Hair follicular keratinocyte (primary cell): ENCODE measurements at places on chromosomes 12 and 14. TPM values are rescaled to one million over a fixed set of nuclear protein-coding genes. Genes with fewer than 3 reads are reported as not detected.

The ADGRD1 gene
- not detected in 2 replicates for total RNA-seq

The OTOGL gene
- 0.11 TPM in 1 of 2 replicates, not detected in the other for total RNA-seq

The PTGER2 gene
- total RNA-seq = 0.84 and 1.2 TPM in 2 replicates

The CLEC4A gene
- 0.23 TPM in 1 of 2 replicates, not detected in the other for total RNA-seq

The CARMIL3 gene
- 0.08 TPM in 1 of 2 replicates, not detected in the other for total RNA-seq

The TAS2R19 gene
- total RNA-seq = 0.39 TPM in 1 of 2 replicates, not detected in the other

The RNASE1 gene
- not detected in 2 replicates for total RNA-seq

The NYNRIN gene
- total RNA-seq = 2.7 and 3.8 TPM in 2 replicates

The IFNG-AS1 gene
- not detected in 2 replicates for total RNA-seq

The RNF212B gene
- total RNA-seq = not detected in 2 replicates

The SLC39A2 gene
- total RNA-seq = 0.15 and 0.31 TPM in 2 replicates

The CELA1 gene
- total RNA-seq = not detected in 2 replicates

The BTBD7 gene
- 12.8 and 22.1 TPM in 2 replicates for total RNA-seq

The NTN4 gene
- total RNA-seq = 5.0 and 27.5 TPM in 2 replicates

The AVPR1A gene
- total RNA-seq = not detected in 2 replicates

The ARPC3 gene
- total RNA-seq = 847 and 1,114 TPM in 2 replicates

The TMEM30B gene
- 13.0 and 14.8 TPM in 2 replicates for total RNA-seq

The BICDL1 gene
- total RNA-seq = 14.5 and 20.5 TPM in 2 replicates

The OR4M1 gene
- not detected in 2 replicates for total RNA-seq

The SMCO3 gene
- not detected in 2 replicates for total RNA-seq

The ZDHHC22 gene
- total RNA-seq = not detected in 2 replicates

The DENR gene
- 30.9 and 33.2 TPM in 2 replicates for total RNA-seq

The GPR68 gene
- total RNA-seq = 5.0 and 5.4 TPM in 2 replicates

The RNASE7 gene
- total RNA-seq = 5.5 and 22.4 TPM in 2 replicates

The MYBPC1 gene
- not detected in 2 replicates for total RNA-seq

The KRAS gene
- 9.3 and 11.9 TPM in 2 replicates for total RNA-seq

The CCDC60 gene
- not detected in 2 replicates for total RNA-seq

The GRIN2B gene
- not detected in 2 replicates for total RNA-seq

The MIP gene
- not detected in 2 replicates for total RNA-seq

The GOLGA5 gene
- 35.5 and 36.3 TPM in 2 replicates for total RNA-seq

The CD27 gene
- not detected in 2 replicates for total RNA-seq

The NEUROD4 gene
- total RNA-seq = not detected in 2 replicates

The TAS2R42 gene
- not detected in 2 replicates for total RNA-seq

The TAS2R9 gene
- total RNA-seq = not detected in 2 replicates

The FITM1 gene
- total RNA-seq = not detected in 2 replicates

The C12orf42 gene
- total RNA-seq = not detected in 2 replicates

The GUCY2C gene
- total RNA-seq = 0.08 TPM in 1 of 2 replicates, not detected in the other

The TCP11L2 gene
- 2.9 and 11.3 TPM in 2 replicates for total RNA-seq

The TMX1 gene
- 35.2 and 45.6 TPM in 2 replicates for total RNA-seq

The KITLG gene
- total RNA-seq = 11.6 and 15.7 TPM in 2 replicates

The MMP17 gene
- 3.7 and 9.3 TPM in 2 replicates for total RNA-seq

The ALX1 gene
- not detected in 2 replicates for total RNA-seq

The DNAH10 gene
- total RNA-seq = 0.08 and 0.55 TPM in 2 replicates

The DNAAF2 gene
- total RNA-seq = 10.3 and 16.6 TPM in 2 replicates

The CMTM5 gene
- total RNA-seq = not detected in 2 replicates

The ABCC9 gene
- total RNA-seq = 0.42 TPM in 1 of 2 replicates, not detected in the other

The AMDHD1 gene
- 0.39 and 0.46 TPM in 2 replicates for total RNA-seq

The ANKS1B gene
- total RNA-seq = not detected in 2 replicates

The NDUFA9 gene
- total RNA-seq = 34.0 and 57.4 TPM in 2 replicates

The ACSS3 gene
- 0.34 and 6.4 TPM in 2 replicates for total RNA-seq

The COX8C gene
- not detected in 2 replicates for total RNA-seq

The CLEC2A gene
- total RNA-seq = not detected in 2 replicates

The PTPRQ gene
- total RNA-seq = not detected in 2 replicates

The HOXC6 gene
- total RNA-seq = 0.72 and 0.78 TPM in 2 replicates

The IFT81 gene
- 8.0 and 8.5 TPM in 2 replicates for total RNA-seq
